ENCODE measurements at places on chromosomes 7 and 10.

DNA sequence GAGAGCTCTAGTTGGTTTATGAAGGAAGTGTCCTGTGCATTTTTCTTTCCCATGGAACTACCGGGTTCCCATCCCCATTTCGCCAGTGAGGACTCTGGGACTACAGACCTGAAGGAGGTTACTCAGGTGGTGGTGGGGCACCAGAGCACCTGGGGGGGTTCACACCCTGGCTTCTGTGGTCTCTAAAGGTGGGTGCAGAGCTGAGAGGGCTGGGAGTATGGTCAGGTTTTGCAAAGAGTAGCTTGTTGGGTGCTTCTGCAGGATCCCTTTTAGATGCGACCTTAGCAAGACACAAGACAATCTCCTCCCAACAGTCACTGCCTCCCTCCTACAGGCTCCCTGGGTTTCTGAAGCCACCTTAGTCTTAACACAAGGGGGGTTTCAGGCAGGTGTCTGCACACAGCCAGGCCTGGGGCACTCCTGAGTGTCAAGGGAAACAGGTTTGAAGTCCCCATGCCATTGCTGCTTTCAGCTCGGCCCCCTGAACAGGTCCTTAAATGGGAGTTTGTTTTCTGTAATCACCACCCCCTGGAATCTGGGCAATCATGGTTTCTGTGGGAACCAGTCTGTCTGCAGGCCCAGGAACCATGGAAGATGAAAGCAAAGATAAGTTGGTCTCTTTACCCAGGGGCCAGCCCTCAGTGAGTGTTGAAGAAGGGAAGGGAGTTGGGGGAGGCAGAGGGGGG is 9.9 kb upstream of the CXCL12 start:
- no peak for DNase-seq

DNA sequence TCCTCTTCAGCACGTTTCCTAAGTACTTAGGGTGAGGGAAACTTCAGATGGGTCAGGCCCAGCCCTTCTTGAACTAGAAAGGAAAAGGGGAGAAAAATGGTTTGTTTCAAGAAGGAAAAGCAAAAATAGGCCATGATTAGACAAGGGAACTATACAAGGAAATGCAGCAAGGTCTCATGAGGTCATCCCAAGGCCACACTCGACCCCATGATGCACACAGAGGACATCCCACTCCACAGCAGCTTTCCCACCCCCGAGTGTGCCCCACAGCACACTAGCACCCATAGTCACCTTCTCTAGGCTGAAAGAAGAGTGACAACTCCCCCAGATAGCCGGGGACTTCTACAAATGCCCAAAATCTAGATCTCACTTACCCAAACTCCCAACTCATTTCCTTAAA is 173.4 kb downstream of the FAM107B start:
- no peak for DNase-seq

DNA sequence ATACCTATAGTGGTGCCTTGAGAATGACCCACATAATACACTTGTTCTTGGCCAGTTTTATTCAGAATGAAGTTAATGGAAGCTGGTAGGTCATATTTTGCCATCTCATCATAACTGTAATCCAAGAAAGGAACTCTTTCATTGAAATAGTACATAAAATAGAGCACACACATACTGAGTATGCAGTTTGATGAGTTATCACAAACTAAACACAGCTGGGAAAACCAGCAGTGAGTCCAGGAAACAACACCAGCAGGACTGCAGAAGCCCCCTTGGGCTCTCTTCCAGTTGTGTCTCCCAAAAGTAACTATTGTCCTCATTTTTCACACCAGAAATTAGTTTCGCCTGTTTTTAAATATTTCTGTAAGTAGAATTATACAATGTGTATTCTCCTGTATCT is 19.8 kb upstream of the CH25H start:
- no peak for DNase-seq

DNA sequence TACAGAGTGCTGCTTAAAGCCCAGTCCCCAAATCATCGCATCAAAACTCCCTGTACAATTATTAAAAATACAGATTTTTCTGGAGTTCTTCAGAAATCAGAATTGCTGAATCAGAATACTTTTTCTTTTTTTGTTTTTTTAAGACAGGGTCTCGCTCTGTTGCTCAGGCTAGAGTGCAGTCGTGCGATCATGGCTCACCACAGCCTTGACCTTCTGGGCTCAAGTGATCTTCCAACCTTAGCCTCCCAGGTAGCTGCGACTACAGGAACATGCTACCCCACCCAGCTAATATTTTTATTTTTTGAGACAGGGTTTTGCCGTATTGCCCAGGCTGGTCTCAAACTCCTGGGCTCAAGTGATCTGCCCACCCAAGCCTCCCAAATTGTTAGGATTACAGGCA is 3.9 kb downstream of the BBIP1 start:
- no peak for DNase-seq

DNA sequence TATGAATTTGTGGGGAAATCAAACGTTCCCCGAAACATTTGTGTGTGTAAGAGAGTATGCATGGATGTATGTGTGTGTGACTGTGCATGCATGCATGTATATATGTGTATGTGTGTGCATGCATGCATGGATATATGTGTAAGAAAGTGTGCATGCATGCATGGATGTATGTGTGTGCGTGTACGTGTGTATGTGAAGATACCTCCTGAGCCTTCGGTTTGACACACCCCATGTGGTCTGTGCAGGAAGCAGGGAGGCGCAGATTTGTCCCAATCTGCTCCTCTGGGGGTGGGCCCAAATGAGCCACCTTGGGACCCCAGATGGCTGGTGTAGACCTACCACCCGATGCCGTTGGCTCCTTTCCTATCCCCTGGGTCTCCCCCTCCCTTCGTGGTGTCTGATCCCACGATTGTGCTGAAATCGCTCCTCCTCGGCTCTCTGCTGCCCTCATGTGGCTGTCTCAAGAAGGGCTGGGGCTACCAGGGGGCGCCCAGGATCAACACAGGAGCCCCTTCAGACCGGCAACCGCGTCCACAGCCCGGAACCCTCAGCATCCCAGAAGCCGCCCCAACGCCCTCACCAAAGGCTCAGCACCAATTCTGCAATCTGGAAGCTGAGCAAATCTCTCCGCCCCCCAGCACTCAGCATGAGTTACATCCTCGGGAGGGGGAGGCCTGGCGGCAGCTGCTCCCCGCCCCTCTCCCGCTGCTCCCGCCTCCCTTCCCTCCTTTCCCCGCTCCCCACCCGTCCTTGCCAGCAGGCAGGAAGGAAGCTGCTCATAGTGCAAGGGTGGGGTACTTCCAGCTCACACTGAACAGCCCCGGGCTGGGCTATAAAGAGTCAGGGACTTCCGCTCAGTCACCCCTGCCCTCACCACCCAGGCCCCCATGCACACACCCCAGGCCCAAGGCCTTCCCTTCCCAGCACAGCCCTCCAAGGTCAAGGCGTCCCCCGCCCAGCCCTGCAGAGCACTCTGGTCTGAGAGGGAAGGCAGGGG is 2.3 kb upstream of the NOS3 start:
- DNase-seq, result peak; percentile 86

DNA sequence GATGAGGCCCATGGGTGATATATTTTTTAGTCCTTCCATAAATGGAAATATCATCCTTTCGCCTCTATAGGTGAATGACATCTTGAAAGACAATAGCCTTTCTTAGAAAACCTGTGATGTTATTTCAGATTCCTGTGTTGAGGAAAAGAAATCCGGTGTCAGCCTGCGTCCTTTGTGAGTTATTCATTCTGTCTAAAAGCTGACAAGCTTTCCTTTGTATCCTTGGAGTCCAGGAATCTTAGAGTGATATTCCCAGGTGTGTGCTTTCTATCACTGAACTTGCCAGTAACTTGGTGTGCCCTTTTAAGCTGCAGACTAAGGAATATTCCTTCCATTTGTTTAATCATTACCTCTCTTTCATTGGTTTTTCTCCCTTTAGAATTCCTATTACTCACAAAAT is 41.0 kb downstream of the EVX1 start:
- no peak for DNase-seq

DNA sequence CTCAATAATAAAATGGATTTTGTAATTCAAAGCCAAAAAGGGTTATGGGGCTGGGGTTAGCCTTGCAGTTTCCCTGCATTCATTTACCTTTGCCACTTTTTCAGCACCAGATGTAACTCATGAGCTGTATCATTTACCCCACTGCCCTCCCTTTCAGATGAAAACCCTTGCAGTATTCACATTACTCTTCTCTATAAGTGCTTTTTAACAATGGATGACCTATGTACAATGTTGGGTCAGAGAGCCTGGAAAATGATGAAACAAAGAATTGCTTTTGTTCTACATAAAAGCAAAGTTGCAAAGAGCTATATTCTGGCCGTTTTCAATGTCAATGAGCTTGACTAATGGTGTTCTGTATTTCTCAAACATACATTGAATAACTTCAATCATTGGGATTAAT is 189.7 kb downstream of the TMEM26 start:
- no peak for DNase-seq

- no peak for DNase-seq
Observed at GRCh38 chr10:80900661-80901060, 363.0 kb downstream of the SH2D4B start.

- DNase-seq, result no peak
Observed at GRCh38 chr7:54663186-54663585, 95.8 kb downstream of the SEC61G start.

GRCh38 chr10:86221442-86222335 is 144.9 kb downstream of the GRID1 start:
- DNase-seq, result no peak

GRCh38 chr7:150361807-150362621 is 6.6 kb upstream of the REPIN1 start:
- DNase-seq, result no peak

DNA sequence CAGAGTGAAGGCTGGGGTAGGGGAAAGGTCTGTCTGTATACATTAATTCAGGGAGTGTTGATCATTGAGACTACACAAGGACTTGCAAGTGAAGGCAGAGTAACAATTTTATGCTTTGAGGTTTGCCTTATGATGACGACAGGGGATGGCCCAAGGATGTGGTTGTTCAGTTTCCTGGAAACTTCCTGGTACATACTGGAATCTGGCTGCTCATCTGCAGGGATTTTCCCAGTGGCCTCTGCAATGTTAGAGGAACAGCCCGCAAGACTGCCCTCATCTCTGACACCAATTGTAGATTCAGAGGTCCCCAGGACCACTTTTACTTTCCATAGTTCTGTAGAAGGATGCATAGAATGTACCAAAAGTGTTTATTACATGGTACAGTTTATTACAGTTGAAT is 189.6 kb downstream of the TMEM178B start:
- DNase-seq, result no peak

- peak; percentile 34 for DNase-seq
Observed at GRCh38 chr7:134690016-134690415, 43.4 kb downstream of the BPGM start.

DNA sequence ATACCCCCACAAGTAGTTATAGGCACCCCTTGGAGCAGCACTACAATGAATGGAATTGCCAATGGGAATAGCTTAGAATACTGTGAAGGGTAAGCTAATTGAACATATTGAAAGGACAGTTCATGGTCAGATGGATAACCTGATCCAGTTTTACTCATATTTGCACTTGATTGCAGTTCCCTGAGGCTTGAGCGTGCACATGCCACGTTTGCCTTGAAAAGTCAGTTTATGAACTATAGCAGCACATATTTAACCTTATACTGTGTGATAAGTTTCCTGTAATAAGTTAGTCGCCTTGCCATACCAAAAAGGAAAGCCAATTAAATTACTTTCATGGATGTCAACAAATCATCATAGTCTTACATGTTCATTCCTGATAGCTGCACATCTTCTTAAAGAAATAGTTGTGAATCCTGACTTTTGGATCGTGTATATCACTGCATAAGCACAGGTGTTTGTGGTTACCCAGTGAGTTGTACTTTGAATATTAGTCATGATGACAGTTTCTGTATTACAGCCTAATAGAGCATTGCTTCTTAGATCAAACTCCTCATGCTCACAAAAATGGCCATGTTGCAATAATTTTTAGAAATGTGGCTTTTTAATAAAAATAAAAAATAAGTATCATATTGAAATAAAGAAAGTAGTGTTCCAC is 21.6 kb downstream of the DNTT start:
- DNase-seq, result no peak

GRCh38 chr10:80540136-80540535 is 2.4 kb downstream of the SH2D4B start:
- DNase-seq, result no peak

- no peak for DNase-seq
Observed at GRCh38 chr10:69239816-69240434, 19.8 kb downstream of the HKDC1 start.

DNA sequence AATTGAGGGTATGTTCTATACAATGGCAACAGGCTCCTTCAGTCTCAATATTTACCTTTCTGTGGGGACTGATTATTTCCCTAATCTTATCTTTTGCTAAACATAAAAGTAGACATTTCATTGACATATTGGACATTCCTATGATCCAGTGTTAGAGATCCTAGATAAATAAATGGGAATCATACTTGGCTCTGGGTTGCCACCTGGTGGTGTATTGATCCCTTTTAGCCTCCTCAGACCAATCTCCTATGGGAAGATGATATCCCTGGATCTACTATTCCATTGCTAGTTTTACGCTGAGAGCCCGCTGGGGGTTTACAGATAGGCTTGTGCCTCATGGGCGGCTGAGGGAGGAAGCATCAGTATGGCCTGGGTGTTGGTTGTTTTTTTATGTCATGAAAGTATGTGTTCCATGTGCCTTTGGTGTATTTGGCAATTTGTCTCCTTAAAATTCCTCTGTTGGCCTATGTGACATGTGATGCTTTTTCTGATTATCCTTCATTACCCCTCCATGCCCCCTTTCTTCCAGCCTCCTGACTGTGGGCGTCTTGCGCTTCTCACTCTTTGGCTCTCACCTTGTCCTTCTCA is 18.8 kb downstream of the CELF2 start:
- DNase-seq, result no peak

GRCh38 chr7:13850185-13850752 is 139.2 kb downstream of the ETV1 start:
- DNase-seq, result peak; percentile 46

DNA sequence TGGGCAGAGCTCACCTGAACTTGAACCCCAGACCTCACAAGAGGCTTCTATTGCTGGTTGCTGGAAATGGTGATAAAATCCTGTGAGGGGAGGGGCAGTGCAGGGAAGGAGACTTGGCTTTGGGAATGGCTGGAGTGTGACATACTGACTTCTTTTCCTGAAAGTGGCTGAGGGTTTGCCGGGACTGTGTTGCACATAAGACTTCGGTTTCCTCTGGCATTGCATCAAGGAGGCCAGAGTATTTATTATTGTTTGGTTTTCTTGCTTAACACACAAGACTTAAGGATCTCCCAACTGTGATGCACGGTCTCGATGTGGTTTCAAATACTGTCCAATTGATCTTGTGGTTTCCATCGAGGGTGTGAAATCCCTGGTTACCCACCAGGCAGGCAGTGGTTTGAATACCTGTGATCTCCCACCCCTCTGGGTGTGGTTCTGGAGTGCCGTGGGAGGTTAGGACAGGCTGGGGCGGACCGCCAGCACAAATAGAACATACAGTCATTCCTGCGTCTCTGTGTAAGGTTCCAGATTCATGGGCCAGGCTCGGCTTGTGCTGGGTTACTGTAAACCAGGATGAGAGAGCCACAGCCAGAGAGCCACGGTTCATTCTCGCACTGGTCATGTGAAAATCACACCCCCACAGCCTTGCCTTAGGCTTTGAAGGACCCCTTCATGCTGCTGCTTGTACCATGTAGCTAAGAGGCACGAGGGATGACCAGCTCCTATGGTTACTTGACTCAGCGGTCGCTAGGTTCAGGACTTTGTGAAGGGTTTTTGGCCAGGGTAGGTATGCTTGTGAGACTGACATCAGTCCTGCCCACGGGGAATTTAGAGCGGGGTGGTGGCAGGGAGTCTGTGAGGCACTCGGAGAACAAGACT is 39.2 kb downstream of the WBP1L start:
- no peak for DNase-seq

Measured in NAMALWA (cell line).